Occipital lobe (tissue), 3 donors: ENCODE measurements at places on chromosomes 6 and 20. TPM values are rescaled to one million over a fixed set of nuclear protein-coding genes. Genes with fewer than 3 reads are reported as not detected.

LRRC73 gene
- total RNA-seq: 2.7 TPM

MYMX gene
- not detected for total RNA-seq

ENPP3 gene
- total RNA-seq: 0.47 TPM

SLC35D3 gene
- not detected for total RNA-seq

ZSWIM3 gene
- 13.9 TPM for total RNA-seq

SUMO4 gene
- 7.3 TPM for total RNA-seq

TMEM74B gene
- total RNA-seq: 8.0 TPM

NHLRC1 gene
- total RNA-seq: 2.8 TPM
